Pulmonary artery endothelial cell (primary cell): ENCODE measurements at places on chromosomes 1 and 21. TPM values are rescaled to one million over a fixed set of nuclear protein-coding genes. Genes with fewer than 3 reads are reported as not detected.

DNA sequence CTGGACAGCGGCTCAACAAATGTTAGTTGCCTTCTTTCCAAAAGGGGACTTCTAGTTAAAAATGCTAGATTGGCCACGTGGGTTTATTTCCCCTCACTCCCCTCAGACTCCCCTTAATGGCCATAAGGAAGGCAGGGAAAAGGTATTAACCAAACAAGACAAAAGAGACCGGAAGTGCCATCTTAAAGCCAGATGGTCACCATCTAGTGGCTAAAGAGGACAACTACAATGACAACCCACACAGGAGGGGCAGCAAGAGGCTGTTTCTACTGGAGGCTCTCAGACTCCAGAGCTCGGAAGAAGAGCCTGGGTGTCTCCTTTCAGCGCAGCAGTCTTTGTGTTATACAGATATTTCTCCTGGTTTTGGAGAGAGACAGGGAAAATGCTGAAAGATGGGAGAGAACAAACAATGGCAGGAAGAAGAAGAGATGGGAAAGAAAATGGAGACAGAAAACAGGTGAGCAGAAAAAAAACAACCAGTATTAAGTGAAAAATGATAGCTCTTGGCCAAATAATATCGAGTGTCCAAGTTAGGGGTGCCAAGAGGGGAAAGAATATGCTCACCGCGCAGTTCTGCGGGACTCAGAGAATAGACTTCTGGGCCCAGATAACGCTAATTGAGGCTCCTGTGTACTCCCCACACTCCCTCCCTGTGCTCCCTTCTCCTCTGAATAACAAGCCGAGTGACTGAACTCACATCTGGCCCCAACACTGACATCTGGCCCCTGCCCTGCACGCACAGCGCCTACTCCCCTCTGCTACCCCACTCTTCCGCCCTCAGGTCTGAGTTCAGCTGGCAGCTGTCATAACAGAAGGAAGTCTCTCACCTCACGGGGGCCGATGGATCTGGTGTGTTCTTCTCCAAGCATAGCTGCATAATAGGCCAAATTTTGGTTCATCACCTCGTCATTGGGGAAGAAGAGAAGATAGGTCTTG, 9.6 kb downstream of the P3H1 start:
- DNase-seq, result no peak

- DNase-seq, result no peak
Observed at GRCh38 chr1:113434081-113434873, 44.0 kb downstream of the MAGI3 start.

- no peak for DNase-seq
Observed at GRCh38 chr1:151133018-151133806, 13.2 kb downstream of the SEMA6C start.

DNA sequence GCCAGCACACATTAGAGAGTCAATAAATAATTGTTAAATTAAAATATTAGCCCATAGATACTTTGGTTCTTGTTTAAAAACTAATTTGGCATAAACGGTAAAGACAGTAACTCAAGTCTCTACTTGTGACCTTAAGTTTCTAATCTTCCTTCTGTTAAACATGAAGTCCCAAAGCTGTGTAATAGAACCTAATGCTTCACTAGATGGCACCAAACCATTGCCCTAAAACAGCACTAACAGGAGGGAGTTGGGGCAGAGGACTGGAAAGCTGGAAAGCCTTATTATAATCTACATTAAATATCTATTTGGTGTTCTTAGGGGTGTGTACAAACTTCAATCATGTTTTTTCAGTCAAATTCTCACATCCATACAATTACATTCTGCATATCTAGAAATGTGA, 176.7 kb downstream of the OLFM3 start:
- no peak for DNase-seq

DNA sequence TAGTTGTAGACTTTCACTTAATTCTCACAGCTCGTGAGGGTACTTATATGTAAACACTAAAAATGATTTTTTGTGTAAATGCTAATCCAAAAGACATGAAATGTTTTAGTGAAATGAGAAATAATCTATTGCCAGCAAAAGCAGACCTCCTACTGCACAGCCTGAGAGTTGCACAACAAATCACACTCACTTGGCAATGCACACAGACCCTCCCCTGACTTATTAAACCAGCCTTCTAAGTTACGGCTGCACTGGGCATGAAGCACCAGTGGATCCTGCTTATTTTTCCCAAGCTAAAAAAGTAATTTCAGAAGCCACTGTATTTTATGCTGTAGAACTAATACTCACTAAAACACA, 10.3 kb downstream of the ERRFI1 start:
- no peak for DNase-seq

CLCA4 gene
- total RNA-seq, result under 0.01 TPM in 1 of 2 replicates, not detected in the other

DNA sequence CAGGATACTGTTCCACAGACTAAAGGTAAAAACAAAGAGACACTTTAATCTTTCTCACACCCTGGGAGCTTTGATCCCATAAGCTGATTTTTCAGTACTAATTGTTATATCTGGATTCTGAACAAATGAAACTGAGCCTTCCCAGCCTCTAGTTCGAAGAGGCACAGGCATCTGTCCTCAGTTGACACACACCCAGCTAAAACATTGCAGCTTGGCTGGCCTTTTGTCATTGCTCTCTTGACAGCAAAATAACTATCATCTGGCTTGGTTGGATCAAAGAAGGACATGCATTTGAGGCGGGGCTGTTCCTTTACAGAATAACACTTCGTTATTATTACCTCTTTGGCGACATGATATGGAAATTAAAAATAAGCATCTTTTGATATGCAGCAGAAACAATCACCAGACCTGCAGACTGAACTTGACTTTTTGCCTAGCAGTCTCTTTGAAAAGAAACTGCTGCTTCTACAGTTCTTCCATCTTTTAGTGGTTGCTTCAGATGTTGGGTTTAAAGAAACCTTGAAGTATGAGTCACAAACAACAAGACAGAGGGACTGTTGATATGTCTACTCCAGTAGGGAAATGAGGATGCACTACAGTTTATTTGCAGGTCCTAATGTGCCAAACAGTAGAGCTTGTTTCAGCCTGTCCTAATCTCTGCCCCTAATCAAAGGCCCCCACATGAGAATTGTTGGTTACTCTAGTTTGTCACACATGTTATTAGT, 166.5 kb downstream of the TPR start:
- no peak for DNase-seq

DNA sequence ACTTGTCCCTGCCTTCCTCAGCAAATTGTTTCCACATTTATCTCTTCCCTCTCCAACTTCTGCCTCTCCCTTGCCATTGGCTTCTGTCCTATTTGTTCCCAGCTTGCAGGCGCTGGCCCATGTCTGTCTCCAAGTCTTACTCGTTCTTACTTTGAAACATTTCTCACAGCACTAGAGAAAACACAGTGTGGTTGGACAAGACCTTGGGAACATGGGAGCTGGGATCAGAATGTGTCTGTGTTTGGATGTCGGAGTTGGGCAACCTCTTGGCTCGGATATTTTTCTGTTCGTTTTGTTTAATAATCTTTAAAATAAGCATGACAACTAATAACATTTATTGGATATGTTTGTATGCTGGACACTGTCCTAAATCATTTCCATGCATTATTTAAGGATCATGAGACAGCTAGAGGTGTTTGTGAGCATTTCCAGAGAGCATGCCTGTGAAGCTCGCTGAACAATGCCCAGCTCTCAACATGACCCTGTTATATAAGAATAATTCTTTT, 5.9 kb upstream of the BRWD1 start:
- DNase-seq, result no peak

DNA sequence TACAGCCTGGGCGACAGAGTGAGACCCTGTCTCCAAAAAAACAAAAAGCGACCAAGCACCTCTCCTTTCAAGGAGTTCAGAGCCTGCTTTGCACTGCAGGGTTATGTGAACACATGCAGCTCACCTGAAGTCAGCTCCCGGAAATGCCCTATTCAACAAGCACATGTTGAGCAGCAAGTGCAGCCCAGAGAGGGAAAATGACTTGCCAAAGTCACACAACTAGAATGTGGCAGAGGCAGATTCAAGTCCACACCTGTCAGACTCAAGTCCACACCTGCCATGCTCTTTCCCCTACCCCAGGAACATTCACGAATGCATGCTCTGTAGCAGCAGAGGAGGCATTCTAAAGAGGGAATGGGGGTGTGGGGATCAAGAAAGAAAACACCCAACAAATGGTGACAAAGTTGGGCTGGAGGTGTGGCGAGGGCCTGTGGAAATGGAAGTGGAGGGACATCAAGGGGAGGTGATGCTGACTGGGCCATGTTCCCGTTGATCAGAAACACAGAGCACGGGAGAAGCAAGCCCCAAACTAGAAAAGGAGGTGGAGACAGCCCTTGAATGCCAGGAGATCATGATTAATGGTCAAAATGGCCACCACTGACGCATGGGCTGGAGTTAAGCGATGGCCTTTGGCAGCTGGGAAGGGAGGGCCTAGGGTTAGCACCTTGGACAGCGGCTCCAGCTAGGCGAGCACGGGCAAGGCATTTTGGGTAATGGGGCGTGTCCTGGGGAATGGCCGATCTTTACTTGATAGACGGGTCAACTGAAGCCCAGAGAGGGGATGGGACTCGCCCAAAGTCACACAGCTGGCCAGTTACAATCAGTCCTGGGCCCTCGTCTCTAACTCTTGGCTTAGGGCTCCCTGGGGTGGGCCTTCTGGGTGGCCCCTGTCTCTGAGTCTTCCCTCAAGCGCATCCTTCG, 21.5 kb downstream of the RAP1GAP start:
- DNase-seq, result no peak

- DNase-seq, result no peak
Observed at GRCh38 chr1:150066838-150067183, 765 bp upstream of the VPS45 start.

DNA sequence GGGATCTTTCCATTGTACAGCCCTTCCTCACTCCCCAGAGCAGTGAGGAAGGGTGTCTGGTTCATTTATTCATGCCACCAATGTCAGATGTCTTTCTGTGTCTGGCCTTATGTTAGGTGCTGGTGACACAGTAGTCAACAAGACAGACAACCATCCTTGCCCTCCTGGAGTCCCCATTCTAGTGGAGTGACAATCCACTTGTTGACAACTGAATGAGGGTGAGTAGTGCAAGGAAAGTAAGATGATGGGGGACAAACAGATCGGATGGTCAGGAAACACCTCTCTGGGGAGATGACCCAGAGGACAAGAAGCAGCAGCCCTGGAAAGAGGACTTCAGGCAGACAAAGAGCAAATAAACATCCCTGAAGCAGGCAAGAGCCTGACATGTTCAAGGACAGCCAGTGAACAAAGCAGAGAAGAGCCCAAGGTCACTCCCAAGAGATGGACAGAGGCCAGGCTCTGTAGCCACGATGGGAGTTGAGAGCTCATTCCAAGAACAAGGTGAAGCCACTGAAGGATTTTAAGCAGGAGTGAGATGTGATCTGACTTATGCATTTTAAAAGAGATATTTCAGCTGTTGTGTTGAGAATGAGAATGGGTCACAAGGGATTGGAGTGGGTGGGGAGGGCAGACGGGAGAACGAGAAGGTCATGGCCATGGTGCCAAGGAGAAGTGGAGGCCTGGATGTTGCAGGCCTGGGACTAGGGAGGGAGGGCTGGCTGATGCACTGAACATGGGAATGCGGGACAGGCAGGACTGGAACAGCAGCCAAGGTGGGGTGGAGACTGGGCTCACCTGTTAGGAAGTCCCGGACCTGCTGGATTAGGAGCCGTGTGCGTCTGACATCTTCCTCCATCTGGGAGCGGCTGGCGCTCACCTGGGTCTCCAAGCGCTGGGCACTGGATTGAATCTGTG, 30.2 kb downstream of the LAMB3 start:
- DNase-seq, result no peak

DNA sequence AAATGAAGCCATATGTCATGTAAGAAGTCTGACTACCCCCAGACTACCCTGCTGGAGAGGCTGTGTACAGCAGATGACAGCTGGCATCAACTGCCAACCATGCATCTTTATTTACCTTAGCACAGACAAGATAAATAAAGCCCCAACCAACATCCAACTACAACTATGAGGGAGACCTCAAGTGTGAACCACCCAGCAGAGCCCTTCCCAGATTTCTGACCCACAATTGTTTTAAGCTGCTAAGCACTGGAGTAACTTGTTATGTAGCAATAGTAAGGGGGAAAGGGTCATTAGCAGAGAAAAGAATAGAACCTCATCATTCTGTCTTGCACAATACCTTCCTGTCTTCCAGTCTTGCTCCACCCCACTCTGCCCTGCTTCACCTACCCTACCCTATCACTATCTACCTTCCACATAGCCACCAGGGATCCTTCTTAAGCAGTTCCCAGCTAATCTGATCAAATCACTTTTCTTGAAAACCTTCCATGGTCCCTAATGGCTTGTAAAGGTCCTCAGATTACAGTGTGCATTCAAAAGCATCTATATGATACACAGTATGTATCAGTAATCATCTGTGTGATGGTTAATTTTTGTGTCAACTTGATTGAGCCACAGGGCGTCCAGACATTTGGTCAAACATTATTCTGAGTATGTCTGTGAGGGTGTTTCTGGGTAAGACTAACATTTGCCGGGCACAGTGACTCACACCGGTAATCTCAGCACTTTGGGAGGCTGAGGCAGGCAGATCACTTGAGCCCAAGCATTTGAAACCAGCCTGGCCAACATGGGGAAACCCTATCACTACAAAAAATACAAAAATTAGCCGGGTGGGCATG, 19.6 kb upstream of the RBM15 start:
- DNase-seq, result no peak

CATSPERE gene
- 0.46 and 0.78 TPM in 2 replicates for total RNA-seq

ADAM30 gene
- total RNA-seq, result not detected in 2 replicates

DNA sequence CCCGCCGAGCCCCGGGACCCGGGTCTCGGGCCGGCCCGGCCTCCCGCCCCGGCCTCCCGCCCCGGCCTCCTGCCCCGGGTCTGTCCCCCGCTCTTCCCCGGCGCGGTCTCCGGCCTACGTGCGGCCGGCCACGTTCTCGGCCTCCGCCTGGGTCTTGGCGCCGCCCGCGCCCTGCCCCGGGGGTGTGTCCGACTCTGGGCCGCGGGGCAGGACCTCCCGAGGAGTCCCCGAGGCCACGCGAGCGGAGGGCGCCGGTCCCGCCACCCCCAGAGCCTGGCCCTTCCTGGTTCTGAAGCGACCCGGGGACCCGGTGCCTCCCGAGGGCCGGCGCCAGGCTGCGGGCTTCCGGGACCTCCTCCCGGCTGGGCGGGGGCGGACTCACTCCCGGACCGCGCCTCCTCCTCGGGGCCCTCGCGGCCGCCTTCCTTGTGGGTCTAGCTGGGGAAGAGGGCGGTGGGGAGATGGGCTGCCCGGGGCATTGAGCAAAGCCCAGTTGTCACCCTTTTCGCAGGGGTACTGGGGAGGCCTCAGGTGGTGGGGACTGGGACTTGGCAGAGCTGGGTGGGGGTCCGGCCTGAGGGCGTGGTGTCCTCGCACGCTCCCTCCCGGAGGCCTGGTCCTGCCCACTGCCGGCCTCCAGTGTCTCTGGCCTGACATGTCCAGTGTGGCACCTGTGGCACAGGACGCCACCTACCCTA, 558 bp downstream of the PFKL start:
- no peak for DNase-seq

GBP3 gene
- total RNA-seq, result 12.7 and 23.9 TPM in 2 replicates

LIN28A gene
- not detected in 2 replicates for total RNA-seq

DNA sequence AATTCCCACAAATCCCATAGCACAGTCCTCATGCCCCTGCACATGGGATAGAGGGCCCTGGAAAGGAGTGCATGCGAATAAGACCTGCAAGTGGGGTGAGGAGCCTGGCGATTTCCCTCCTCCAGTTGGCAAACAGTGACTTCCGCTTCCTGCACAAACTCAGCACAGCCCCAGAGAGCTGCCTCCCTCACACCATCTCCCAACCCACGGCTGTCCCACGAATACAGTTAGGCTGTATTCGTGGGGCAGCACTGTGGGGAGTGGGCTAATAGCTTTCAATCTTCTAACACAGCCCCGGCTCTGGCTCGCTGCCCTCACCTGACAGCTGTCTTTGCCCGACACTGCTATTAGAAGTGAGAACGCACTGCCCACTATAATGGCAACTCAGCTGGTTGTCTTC, 28.2 kb upstream of the CNTN2 start:
- DNase-seq, result no peak

- DNase-seq, result no peak
Observed at GRCh38 chr21:20789729-20790500, 208.3 kb upstream of the NCAM2 start.
